ENCODE measurements at places on chromosomes 7 and 10.

DNA sequence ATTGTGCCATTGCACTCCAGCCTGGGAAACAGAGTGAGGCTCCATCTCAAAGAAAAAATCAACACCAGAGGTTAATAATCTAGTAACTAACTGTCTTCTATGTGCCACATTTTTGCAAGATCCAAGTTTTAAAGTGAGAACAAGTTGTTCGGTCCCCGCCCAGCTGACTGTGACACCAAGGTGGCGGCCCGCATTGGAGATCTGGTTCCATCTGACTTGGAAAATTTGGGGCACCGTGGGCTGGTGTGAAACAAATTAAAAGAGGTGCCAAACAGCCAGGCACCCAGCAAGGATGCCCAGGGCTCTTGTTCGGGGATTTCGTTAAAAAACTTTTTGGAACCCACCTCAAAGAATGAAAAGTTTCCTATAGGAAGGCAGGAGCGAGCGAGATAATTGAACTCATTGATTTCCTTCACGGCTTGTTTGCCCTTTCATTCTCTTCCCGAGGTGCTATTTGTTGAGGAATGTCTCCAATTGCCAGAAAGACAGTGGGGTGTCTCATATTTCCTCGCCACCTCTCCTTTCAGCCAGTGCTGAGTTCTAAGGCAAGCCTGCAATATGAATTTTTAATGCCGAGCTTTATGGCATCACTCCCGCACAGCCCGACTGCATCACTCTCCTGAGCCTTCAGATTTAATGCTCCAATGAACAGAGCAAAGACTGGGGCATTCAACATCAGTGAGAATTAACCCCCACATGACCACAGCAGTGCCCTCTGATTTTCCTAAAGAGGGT lies 156.9 kb upstream of the SH2B2 start:
- DNase-seq, result no peak

- DNase-seq, result no peak
These were observed 15.8 kb upstream of the GPR37 start for GRCh38 chr7:124781418-124781817.

DNA sequence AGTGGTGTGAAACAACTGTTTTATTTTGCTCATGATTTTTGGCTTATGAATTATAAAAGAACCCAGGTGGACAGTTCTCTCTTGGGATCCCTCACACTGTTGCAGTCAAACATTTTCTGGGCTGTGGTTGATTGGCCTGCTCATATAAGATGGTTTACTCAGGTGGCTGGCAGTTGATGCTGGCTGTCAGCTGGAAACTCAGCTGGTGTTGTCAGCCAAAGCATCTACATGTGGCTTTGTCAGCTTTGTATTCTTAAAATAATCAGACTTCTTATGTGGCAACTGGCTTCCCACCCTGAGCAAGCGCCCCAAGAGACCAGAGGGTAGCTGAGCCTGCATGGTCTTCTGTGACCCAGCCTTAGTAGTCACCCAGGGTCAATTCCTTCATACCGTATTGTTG lies 534.7 kb downstream of the NRG3 start:
- no peak for DNase-seq

- no peak for DNase-seq
These were observed 123.6 kb downstream of the PRLHR start for GRCh38 chr10:118471863-118472262.

DNA sequence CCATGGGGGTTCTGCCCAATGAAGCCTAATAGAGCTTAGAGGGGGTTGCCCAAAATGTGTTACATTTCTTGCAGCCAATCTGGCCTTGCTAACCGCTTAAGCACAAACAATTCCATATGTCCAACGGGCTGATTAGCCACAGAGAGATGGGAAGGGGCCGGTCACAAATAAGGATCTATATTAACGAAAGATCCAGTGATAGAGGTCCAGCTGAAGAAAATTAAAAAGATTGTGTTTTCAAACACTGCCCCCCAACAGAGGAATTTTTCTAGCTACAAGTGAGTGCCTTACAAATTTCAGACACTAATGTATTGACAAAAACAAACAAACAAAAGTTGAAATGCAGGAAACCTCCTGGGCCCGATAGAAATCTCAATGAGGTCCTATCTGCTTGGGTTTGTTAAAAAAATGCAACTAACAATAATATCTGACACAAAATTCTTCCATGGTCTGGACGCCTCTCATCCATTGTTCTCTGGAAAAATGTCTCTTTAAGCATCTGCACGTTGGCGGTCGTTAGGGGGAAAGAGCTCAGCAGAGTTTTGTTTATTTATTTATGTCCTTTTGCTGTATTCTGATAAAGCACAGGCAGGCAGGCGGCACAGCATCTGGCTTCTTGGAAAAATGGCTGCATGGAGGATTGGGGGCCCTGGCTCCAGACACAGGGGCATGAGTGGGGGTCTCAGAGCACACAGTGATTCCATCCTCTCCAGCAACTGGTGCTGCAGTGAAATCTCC lies 402.0 kb downstream of the RPS24 start:
- DNase-seq, result no peak

DNA sequence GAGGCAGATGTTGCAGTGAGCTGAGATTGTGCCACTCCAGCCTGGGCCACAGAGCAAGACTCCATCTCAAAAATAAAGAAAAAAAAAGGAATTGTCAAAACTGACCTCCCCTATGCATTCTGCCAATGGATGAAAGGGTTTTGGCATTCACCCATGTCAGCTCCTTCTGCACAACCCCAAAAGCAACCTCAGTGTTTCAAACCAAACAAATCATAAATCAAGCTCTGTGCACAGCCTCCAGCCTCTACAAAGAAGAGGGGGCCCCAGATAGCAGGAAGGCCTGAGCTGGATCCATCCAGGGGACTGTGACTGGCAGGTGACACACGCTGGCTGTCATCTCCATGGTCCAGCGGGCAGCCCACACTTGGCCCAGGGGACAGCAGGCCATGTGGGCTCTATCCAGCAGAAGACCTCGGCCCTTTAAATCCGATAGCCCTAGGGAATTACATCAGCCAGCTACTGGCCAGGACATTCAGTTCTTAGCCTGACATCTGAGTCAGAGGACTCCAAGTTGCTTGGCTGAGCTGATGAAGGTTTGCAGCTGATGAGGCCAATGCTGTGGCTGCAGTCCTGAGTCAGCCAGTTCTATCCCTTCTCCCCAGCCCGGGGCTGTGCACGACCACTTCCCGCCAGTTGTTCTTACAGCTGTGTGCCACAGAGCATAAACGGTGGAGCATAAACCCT lies 52.0 kb upstream of the FIGNL1 start:
- peak; percentile 87 for DNase-seq

GRCh38 chr7:51242007-51242691 lies 74.5 kb downstream of the COBL start:
- no peak for DNase-seq

DNA sequence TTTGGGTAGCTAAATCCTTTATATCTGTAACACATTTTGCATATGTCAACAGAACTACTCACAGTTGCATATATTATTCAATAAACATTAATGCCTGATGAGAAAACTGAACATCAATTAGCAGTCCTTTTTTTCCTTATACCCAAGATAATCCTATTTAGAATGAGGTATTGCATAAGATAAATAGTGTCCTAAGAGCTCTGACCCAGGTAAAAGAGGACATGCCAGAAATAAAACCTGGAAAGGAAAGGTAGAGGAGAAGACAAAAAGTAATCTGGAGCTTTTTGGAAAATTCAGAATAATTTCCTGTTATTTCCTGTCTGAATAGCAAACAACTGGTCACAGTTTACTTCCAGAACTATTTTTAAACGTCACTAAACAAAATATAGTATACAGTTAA lies 204.4 kb downstream of the PLXDC2 start:
- no peak for DNase-seq

- DNase-seq, result no peak
These were observed 423.2 kb downstream of the IPMK start for GRCh38 chr10:57844387-57844998.

- DNase-seq, result no peak
These were observed 324.8 kb upstream of the PHYHIPL start for GRCh38 chr10:58851606-58852005.

- DNase-seq, result no peak
These were observed 1.5 kb upstream of the FERD3L start for GRCh38 chr7:19146699-19147098.

DNA sequence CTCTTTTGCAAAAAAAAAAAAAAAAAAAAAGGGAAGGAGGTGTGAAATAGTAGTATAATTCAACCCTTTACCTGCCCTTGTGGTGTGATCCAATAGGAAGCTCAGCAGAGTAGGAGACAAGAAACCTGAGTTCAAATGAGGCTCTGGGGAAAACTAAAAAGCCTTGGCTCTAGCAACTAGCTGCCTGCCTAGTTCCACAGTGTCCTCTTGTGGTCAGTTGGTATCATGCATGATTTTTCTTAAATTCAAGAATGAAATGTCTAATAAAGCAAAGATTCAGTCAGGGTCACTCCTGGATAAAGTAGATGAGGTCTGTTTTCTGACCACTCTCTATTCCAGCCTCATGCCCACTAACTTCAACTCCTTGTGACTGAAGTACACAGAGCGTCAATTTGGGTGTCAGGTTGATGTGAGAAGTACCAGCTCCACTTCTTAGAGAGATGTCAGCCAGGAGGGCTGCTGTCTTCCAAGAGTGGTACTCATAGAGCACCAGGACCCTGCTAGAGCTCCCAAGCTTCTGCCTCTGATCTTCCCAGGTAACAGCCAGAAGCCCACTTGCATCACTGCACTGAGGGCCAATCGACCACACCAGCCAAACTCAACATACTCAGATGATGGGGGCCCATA lies 10.5 kb downstream of the LSM5 start:
- DNase-seq, result no peak

GRCh38 chr7:22433710-22434460 lies 66.1 kb downstream of the STEAP1B start:
- no peak for DNase-seq

- DNase-seq, result no peak
These were observed 28.6 kb downstream of the KAT6B start for GRCh38 chr10:74855027-74855426.

- DNase-seq, result no peak
These were observed 347.8 kb upstream of the NFE2L3 start for GRCh38 chr7:25804154-25804553.

DNA sequence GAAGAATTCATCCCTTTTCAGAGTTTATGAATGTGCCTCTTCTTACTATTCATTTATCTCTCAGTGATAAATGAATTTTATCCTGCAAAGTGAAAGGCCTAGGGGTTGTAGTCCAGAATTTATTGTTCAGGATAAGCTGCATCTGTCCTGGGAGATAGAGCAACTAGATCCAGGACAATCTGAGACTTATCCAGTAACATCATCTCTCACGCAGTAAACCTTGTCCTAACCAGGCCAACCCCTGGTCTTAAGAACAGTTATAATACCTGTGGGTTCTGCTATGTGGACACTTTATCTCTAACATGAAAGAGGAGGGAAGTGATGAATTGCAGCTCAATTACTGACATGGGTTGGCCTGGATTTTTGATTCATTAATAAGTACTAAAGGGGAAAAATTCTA lies 287.6 kb downstream of the BMPER start:
- no peak for DNase-seq

DNA sequence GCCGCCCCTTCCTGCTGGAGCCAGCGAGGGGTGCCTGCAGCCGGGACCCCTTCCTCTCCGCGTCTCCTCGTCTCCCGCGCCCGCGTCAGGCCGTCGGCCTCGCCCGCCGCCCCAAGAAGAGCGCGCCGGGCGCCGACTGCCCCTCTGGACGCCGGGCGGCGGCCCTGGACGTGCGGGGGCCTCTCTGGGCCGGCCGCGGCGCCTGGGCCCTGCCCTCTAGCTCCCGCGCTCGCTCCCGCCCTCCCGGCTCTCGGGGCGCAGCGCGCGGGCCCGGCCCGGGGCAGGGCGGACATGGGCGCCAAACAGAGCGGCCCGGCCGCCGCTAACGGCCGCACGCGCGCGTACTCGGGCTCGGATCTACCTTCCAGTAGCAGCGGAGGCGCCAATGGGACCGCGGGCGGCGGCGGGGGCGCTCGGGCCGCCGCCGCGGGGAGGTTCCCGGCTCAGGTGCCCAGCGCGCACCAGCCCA lies 704 bp downstream of the ZNRF2 start:
- no peak for DNase-seq

DNA sequence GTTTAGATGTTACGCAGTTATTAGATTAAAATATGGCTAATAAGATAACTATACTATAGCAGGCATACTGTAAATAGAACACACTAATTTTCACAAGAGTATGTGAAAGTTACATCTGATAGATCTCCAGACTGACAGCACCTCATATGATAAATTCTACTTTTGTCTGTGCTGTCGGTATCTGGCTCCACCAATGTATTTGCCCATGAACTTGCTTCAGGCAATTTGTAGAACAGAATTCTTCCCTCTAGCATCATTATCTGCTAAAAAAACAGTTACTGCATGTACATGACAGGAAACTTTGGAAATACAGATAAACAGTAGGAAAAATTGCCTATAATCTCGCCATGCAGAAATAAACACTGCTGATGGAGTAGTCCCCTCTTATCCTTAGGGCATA lies 137.7 kb downstream of the WNT2 start:
- no peak for DNase-seq
